ENCODE measurements at places on chromosomes 3 and 15.

GRCh38 chr3:183880121-183880520, 4.6 kb downstream of the PARL start:
- DNase-seq = peak; percentile 33

DNA sequence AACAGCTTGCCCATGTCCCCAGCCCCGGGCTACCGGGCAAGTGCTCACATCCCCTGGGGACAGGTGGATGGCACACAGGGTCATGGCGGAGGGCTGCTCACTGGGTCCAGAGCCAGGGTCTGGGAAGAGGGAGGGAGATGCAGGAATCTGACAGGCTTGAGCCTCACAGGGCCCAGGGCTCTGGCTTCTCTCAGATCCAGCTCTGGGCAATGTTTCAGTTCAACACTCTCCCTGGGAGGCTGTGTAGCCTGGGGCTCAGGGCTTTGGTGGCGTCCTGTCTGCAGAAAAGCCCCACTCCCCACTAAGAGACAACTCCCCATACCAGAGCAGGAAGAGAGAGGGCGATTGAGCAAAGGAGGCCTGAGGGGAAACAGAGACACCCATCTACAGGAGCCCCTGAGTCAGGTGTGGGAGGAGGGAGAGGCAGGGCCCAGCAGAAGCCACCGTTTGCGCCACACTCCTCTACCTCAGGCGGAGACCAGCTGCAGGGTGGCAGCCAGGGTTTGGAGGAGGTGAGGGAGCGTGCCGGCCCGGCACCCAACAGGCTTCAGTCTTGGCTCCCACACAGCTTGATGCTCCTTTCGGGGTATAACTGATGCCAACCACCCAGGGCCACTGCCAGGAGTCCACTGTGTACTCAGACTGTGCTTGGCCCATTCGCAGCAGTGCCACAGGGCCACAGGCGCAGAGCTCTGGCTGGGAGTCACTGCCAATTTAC, 16.8 kb upstream of the SRP14 start:
- no peak for DNase-seq

- DNase-seq = no peak
These were observed 239.3 kb upstream of the C2CD4B start for GRCh38 chr15:62404194-62404985.

DNA sequence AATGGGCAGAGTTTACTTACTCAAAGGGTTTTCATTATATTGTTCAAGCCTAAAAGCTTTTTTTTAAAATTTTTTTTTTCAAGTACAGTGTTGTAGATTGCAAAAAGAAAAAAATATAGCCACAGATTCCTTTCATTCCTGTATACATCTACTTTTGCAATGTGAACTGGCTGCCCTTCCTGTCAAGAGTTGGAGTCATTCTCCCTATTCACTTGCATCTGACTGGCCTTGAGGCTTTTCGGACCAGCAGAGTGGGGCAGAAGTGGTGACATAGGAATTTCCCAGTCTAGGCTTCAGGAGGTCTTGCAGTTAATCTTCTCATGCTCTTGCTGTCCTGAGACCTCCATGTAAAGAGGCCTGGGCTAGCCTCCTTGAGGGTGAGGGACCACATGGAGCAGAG, 218.3 kb upstream of the CFAP20DC start:
- no peak for DNase-seq

GRCh38 chr3:15327941-15328340, 4.4 kb downstream of the SH3BP5 start:
- DNase-seq = peak; percentile 56

GRCh38 chr3:56654460-56654859, 28.6 kb downstream of the TASOR start:
- DNase-seq = no peak

DNA sequence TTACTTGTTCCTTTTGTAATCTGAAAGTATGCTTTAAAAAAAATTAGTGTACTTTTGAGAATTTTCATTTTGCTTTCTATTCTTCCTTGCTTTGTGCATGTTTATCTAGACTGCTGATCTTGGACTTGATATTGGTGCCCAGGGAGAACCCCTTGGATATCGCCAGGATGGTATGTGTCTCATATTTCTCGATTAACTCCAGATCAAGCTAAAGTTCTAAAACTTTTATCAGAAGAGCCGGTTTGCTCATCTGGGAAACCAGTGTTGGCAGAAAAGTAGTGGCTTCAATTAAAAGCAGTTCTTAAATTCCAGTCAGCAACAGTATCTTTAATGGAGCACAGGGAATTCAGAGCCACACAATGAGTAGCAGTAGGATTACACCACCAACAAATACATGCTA, 38.6 kb downstream of the CTNNB1 start:
- no peak for DNase-seq

DNA sequence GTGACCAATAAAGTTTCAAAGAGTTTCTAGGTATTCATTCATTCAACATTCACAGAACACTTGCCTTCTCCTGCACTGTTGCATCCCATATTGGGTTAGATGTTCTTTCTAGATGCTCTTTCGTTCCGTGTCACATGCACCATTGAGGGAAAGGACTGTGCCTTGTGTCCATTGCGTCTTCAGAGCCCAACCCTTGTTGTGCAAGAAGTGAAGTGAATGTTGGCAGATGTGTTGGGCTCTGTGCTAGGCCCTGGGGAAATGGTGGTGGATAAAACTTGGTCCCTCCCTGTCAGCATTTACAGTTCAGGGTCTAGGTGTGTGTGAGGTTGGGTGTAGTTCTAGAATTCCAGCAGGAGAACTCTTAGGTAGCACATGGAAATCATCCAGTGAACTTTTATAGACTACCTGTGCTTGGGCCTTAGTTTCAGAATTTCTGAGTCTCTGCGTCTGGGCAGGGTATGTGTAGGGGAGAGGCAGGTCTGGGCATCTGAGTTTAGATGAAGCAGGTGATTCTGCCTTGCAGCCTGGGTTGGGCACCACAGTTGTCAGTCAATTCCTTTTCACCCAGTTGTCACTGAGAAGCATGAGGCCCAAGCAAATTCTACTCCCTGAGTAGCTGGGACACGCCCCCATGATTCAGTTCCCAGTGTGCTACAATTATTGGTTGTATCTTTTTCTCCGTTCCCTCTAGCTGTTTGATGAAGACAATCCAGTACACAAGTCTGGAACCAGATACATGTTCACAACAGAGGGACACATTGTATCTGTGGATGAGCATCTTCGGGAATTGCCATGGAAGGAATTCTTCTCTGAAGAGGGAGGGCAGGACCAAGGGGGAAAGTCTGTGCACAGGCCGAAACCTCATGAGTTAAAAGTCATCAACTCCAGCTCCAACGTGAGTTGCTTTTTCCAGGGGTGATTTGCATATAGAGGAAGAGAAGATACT, 25.4 kb downstream of the EDEM1 start:
- DNase-seq = no peak

DNA sequence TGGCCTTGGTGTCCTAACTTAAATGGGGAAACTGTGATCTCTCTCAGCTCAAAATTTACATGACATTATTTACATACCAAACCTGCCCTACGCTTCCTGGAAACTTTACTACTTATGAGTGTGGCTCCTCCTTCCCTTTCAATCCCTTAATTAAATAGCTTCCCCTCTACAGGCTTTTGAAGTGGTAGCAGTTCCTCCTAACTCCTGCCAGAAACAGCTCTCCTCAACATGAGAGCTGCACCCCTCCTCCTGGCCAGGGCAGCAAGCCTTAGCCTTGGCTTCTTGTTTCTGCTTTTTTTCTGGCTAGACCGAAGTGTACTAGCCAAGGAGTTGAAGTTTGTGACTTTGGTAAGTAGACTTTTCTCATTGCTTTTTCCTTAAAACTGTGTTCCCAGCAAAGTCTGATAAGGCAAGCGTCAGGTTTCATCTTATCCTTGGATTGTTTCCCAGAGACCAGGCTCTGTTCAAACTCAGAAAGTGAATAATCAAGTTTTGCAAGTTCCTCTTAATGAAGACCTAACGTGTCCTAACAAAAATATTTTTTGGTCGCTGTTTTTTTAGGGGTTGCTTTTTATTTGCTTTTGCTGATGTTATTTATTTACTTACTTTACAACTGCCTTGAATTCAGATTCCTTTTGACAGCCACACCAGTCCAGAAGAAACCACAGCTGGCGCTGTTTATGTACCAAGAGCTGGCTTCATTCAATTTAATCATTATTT, at the start of gene ACP3:
Gene ACP3 (plus strand): TSS at position 179 of the 720 bp plus-strand sequence. CDS start 50 bp downstream, at position 229.
- DNase-seq = peak; percentile 97

DNA sequence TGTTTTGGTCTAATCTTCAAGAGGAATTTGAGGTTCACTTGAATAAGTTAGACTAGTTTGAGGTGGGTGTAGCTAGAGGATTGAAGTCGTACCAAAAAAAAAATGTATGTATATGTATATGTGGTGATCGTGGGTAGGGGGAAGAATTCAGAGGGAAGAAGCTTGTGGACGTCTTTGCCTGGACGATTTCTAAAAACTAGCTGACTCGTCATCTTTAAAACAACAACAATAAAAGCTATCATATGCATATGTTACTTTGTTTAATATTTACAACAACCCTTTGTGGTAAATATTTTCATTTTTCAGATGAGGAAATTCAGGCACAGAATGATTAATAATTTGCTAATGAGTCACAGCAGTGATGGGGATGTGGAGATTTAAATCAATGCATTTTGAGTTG, 18.1 kb downstream of the RNF111 start:
- DNase-seq = no peak

GRCh38 chr3:55242921-55243320, 244.2 kb downstream of the WNT5A start:
- DNase-seq = no peak

- no peak for DNase-seq
These were observed 63.7 kb downstream of the DNAJB8 start for GRCh38 chr3:128402998-128403397.

DNA sequence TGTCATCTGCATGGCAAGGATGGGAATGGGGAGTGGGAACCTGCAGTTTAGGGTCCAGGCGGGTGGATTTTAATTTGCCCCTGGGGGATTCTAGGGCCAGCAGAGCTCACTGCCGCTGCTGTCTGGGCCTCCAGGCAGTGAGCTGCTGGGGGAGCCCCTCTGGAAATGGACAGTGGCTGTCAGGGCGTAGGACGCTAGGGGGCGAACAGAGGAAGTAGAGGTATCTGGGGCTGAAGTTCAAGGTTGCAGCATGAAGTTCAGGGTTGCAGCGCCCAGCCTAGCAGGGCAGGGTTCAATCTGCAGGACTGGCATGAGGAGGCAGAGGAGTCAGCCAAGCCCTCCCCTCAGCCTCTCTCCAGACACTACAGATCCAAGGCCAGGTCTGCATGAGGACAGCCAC, 49.5 kb downstream of the APBA2 start:
- peak; percentile 66 for DNase-seq

GRCh38 chr3:159830523-159831154, 158.0 kb upstream of the IL12A start:
- no peak for DNase-seq

DNA sequence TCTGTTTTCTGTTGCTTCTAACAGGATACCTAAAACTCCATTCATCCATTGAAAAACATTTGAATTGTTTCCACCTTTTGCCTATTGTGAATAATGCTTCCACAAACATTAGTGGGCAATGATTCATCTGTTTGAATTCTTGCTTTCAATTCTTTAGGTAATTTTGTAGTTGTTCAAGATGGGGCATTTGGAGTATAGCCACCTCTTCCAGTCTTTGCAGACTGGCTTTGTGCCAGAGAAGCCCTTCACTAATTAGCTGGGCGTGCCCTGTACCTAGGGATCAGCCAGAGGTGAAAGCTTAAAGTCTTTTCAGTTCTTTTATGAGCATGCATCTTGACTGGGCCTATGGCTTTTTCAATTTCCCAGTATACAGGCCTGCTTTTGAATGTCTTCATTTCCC, 10.9 kb downstream of the RTP1 start:
- DNase-seq = no peak

GRCh38 chr15:29018120-29018805, 132.5 kb downstream of the APBA2 start:
- no peak for DNase-seq

GRCh38 chr3:57992452-57993213, 15.6 kb upstream of the FLNB start:
- DNase-seq = no peak

- DNase-seq = peak; percentile 76
These were observed 36.3 kb upstream of the TMC3 start for GRCh38 chr15:81410318-81410753.

DNA sequence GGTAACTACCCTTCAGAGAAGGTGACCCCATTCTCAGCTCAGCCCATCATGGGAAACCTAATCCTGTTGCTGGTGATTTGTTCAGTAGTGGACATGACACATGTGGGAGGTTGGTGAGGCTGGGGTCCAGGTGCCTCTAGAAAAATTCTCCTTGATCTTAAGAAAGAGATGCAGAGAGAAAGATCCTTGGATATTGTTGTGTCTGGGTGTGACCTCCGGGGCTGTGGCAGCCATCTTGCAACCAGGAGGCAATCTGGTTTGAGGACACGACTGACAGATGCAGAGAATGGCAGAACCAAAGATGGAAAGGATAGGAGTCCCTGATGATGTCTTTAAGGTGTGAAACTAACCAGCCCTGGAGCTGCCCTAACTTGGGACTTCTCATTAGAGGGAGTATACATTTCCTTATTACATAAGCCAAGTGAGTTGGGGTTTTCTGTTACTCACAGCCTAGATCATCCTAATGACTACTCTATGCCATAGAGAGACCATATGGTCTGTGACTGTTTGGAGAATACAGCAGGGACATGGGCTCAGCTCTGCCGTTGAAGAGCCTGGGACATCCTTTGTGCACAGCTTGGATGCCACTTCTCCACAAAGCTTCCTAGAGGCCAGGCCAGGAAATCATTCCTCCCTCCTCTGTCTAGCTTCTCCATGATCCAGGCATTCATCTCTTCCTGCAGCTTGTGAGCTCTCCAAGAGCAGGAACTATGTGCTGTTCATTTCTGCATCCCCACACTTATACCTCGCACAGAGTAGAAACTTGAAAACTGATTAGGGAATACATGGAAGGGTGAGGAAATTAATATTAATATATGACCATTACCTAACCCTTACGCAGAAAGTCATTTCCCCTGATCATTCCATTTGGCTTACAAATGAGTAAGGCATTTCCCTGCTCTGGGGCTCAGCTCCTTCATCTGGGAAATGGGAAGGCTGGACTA, 45.9 kb downstream of the HRH1 start:
- no peak for DNase-seq

GRCh38 chr3:88346643-88347042, 196.9 kb downstream of the C3orf38 start:
- DNase-seq = no peak

- no peak for DNase-seq
These were observed 49.8 kb upstream of the TEX264 start for GRCh38 chr3:51621091-51621892.

DNA sequence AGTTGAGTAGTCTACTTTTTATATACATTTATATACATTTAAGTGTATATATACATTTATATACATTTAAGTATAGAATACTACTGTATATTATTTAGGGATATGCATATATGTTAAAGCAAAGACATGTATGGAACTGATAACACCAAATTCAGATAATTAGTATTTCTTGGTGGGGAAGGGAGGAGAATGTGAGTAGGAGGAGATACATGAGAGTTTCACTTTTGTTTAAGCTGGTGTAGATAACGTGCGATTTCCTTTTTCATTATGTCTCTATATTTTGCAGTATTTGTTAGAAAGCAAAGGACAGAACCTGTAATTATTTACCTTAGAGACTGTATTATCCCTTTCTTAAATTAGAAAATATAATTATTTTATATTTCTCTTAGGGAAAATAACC, 16.6 kb upstream of the NIT2 start:
- DNase-seq = no peak

- DNase-seq = no peak
These were observed 67.3 kb downstream of the THSD4 start for GRCh38 chr15:71182522-71182921.

GRCh38 chr15:28990390-28990789, 104.6 kb downstream of the APBA2 start:
- no peak for DNase-seq
